ENCODE measurements at places on chromosomes 4 and X.

GRCh38 chr4:125306112-125306511 lies 8.6 kb upstream of the FAT4 start:
- no peak for DNase-seq

GRCh38 chr4:113756005-113756410 lies 5.5 kb downstream of the CAMK2D start:
- DNase-seq: no peak

GRCh38 chrX:72685018-72685417 lies 29.1 kb downstream of the PHKA1 start:
- no peak for DNase-seq

DNA sequence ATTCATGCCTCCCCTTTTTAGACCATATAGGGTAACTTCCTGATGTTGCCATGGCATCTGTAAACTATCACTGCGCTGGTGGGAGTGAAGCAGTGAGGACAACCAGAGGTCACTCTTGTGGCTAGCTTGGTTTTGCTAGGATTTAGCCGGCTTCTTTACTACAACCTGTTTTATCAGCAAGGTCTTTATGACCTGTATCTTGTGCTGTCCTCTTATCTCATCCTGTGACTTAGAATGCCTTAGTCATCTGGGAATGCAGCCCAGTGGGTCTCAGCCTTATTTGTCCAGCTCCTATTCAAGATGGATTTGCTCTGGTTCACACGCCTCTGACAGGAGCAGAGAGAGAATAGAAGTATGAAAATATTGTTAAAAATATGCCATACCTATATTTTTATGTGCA lies 355.7 kb downstream of the ADGRL3 start:
- DNase-seq: no peak

DNA sequence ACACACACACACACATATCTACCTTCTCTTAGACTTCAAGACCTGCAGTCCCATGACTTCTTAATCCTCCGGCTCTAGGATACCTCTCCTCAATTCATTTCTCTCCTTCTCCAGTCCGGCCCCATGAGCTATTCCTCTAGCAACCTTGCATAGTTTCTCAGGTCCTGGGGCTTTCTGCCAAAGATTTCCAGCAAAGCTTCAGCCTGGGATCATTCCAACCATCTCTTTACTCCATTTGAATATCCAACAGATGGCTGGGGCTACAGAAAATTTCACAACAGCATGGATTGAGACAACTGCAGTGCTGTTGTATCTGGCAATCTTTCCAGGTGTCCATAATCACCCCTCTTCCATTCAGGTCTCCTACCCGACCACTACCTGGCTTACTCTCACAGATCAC lies 184.1 kb downstream of the DCHS2 start:
- DNase-seq: no peak

DNA sequence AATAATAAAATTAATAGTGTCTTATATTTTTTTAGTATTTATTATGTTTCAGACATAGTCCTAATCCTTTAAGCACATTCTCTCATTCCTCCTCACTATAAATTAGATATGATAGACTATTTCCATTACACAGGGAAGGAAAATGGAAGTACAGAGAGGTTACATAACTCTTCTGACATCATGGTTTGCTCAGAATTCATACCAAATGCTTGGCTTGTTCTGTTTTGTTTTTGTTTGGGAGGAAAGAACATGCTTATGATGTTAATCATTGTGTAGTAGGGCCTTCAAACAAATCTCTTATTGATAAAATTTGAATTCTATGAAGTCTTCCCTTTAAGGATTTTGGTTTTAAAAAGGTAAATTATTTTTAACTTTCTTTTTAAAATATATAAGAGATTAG lies 59.5 kb downstream of the RXFP1 start:
- no peak for DNase-seq

GRCh38 chr4:87806520-87806919 lies 7.2 kb downstream of the IBSP start:
- no peak for DNase-seq

GRCh38 chr4:52848254-52848653 lies 13.9 kb upstream of the RASL11B start:
- no peak for DNase-seq

GRCh38 chr4:13262816-13263215 lies 221.3 kb downstream of the RAB28 start:
- DNase-seq: no peak

- DNase-seq: no peak
These were observed 35.3 kb downstream of the ARAP2 start for GRCh38 chr4:36208893-36209473.

DNA sequence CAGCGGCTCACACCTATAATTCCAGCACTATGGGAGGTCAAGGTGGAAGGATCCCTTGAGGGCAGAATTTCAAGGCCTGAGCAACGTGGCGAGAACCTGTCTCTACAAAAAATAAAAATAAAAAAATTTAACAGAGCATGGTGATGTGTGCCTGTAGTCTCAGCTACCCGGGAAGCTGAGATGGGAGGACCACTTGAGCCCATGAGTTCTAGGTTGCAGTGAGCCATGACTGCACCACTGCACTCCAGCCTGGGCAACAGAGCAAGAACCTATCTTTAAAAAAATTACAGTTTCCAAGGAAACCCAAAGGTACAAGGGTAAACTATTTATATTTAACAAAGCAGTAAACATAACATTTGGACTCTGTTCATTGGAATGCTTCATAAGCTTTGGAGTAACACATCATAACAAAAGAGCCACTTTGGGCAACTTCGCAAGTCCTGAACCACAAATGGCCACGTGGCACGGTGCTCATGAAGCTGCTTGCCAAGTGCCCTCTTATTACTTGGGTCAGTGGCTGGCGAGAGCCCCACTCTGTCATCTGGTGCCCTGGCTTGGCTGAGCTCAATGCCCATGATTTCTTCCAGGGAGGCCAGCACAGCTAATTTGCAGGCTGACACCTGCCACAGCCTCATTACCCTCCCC lies 165.6 kb downstream of the SH3KBP1 start:
- no peak for DNase-seq

DNA sequence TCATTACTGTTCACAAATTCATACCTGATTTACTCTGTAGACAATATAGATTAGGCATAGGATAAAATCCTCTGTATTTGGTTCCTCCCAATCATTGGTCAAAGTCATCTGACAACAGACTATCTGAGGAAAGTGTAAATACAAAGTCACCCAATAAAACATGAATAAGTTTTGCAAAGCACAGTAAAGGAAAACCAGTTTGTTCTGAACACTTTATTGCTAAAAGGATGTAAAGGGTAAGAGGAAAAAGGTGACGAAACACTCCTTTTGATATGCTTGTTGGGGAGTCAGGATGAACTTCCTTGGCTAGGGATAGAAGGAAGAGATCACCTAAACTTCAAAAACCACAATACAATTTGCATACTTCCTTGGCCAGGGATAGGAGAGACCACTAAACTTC lies 10.9 kb downstream of the MAD2L1 start:
- DNase-seq: no peak

DNA sequence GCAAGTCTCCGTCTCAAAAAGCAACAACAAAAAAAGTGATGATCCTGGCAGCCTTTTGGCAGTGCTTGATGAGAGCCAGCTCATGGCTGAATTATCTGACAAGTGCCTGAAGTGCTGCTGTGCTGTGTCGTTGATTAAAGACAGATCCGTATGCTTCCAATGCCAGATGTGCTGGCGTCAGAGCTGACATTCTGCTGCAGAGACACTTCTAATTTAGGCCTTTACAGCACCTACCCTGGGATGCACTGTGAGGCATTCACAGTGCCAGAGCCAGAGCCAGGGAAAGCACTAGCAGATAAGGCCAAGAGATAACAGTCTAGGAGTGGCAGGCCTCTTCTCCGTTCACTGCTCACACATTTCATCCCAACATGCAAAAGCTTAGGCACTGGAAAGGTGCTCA lies 995.5 kb downstream of the RAB28 start:
- no peak for DNase-seq

- peak; percentile 67 for DNase-seq
These were observed 4.9 kb upstream of the TLR8 start for GRCh38 chrX:12901486-12901885.

DNA sequence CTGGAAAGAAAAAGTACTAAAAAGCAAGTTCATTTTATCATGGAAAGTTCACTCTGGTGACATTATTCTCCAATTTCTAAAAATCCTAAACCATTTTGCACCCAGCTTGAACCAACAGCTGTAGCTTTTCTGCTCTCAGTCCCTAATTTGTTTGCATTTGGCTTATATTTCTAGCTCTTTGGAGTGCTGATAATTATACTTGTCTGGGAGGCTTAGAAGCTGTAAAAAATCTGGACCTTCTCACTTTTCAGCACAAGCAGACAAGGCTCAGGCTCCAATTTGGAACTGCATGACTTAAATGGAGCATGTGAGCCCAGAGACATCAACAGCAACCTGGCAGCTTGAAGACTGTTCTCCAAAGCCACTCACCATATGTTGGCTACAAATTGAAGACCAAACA lies 170.9 kb upstream of the PCDH18 start:
- DNase-seq: no peak

DNA sequence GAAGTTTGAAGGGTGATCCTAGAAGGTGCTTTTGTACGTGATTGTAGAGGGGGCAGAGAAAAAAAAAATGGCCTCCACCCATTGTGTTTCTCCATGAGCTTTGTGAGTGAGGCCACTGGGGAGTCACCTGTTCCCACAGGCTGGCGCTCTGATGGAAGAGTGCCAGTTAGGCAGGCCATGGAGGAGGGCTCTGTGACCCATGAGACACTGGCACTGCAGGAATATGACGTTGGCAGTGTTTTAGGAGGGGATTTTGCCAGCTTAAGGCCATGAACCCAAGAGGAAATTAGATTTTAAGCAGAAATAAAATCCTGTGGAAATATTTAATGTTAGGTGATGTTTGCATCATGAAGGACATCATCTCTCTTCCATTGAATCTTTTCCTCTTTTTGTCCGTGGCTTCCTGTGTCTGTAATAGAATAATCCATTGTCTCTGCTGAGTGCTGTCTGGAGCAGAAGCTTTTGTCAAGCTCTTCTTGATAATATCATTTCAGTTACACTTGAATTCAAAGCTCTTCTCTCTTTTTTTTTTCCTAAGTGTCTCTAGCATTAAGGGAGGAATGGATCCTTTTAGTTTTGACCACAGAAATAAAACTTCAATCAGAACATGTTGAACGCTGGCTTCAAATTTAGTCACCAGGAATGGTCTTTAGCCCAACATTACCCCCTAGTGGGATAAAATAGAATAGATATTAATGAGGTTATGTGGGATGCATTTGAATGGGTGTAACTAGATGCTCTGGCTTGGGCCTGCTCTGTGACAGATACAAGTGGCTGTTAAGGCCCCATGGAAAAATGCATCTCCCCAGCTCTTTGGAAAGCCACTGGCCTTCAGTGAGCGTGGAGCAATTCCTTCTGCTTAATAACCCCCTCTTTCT lies 41.0 kb upstream of the UCP1 start:
- peak; percentile 42 for DNase-seq

DNA sequence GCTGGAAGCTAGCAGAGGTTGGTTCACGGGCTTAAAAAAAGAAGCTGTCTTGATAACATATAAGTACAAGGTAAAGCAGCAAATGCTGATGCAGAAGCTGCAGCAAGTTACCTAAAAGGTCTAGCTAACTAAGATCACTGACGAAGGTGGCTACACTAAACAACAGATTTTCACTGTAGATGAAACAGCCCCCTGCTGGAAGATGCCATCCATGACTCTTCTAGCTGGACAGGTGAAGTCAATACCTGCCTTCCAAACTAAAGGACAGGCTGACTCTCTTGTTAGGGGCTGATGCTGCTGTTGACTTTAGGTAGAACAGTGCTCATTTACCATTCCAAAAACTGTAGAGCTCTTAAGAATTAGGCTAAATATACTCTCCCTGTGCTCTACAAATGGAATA lies 99.5 kb downstream of the FBXW7 start:
- peak; percentile 23 for DNase-seq

GRCh38 chr4:5960252-5960880 lies 57.9 kb downstream of the C4orf50 start:
- no peak for DNase-seq
